ENCODE measurements at places on chromosomes 12 and 14.

DNA sequence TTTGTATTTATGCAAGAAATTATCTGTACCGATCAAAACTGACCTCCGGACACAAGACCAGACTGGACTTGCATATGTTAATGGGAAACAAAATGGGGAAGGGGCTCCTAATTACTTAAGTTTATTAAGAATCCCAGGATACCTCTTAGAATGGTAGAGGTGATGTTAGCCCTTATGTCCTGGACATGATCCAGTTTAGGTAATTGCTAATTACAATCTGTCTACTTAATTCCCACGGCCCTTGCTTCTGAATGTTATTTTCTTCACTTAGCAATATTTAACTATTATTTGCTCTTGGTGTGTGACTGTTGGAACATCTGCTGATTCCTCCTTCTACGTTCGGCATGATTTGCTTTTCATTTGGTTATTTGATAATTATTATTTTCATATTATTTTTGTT lies 644.0 kb downstream of the DIO2 start:
- no peak for DNase-seq

DNA sequence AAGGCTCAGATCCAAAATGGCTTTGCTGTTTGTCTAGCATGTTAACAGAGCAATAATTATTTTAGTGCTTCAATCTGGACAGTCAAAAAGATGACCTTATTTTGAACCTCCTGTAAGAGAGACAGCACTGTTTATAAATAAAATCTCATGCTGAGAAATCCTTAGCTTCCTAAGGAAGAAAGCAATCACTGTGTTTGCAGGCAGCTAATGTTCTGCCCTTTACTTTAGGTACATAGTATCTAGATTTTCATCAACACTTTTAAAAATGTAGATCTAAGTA lies 105.3 kb downstream of the PRKD1 start:
- DNase-seq = no peak

GRCh38 chr12:3380200-3381043 lies 110.6 kb upstream of the PRMT8 start:
- no peak for DNase-seq

GRCh38 chr14:95503365-95504134 lies 12.9 kb downstream of the SYNE3 start:
- DNase-seq = no peak

- DNase-seq = no peak
Observed at GRCh38 chr14:59751578-59751977, 119.0 kb downstream of the RTN1 start.

DNA sequence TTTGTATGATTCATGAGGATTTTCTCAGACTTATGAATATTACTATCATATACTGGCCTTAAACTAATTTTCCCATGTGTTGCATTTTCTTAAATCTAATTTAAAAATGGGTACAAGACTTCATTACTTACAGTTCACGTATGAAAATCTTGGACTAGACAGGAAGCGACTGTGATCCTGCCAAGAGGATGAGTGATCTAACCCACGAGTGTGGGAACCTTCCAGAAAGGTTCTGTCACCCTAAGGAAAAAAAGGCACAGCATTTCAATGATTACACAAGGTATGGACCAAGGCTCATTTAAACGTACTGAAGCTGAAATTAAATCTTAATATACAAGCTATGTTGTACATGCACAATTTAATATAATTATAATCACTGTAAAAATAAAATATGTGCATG lies 293.5 kb upstream of the DIO2 start:
- no peak for DNase-seq

GRCh38 chr14:68390741-68391140 lies 402.1 kb downstream of the ZFP36L1 start:
- DNase-seq = no peak

GRCh38 chr12:24153079-24153478 lies 203.6 kb upstream of the SOX5 start:
- DNase-seq = no peak

DNA sequence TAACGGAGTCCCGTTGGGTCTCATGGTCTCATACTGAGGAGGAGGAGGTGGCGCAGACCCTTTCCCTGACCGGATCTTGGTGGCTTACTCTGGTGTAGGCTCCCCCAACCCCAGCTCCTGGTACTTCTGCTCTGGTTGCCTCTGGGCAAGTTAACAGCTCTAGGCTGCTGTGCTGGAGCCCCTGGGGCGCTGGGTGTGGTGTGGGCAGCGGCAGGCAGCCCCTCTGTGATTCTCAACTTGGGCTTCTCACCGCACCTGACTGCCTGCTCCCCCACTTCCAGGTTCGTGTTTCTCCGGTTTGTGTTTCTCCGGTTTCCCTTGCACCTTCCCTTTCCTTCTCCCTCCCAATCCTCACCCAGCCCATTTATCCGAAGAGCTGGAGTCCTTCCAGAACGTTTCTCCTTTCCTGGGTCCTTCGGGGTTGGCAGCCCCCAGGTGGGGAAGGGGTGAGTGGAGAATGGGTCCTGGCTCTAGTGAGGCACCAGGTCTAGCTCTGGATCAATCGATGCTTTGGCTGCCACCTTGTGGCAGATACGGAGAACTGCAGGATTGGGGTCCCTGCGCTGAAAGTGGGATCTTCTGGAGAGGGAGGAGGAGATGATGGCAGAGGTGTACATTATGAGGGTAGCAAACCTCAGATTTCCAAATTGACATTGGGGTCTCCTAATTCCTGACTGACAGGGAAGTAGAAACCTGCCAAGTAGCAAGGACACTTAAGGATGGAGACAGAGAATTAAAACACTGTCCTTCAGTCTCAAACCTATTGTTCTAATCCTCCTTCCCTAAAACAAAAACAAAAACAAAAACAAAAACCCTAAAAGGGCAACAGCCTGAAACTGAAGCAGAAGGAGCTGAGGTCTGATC lies 8.3 kb downstream of the CISTR start:
- no peak for DNase-seq

GRCh38 chr12:131378176-131378842 lies 332.6 kb upstream of the SFSWAP start:
- no peak for DNase-seq

DNA sequence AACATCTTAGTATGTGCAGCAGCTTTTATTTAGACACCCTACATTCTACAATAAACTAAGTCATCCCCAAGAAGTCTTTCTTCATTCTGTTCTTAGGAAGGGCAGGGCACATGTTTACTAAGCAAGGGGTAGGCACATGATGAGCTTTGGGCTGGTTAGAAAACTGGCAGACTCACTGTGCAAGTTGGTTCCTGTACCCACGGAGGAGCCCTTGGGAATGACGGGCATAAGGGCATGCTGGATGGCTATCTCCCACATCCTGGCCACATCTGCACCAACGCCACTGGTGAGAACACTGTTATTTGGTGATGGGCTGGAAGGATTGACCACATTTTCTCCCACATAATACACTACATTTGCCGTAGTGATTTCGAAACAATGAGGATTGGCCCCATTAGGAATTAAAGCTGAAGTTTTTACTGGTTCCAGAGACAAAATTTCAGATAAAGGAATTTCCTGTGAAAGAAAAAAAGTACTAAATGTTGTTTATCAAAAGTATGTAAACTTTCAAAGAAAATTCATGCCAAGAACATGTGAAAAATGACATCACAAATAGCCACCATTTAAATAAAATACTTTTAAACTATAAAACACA lies 297.0 kb downstream of the PRKD1 start:
- DNase-seq = no peak

- DNase-seq = no peak
Observed at GRCh38 chr14:65237941-65238340, 135.6 kb upstream of the MAX start.

DNA sequence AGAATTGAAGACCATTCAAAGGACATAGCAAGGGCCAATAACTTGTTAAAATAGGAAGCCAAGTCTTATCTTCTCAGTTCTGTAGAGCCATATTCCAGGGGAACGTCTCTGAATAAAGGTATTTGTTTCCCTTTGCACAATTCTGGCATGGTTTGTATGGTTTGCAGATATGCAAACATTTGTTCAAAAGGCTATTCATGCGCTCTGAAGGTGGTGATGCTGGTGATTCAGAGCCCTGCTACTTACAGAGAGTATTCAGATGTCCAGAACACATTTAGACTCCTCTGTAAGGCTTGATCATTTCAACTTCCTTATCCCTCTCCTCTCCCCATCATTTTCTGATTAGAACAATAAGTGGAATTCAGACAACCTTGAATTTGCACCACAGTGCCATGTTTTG lies 35.9 kb downstream of the SLC4A8 start:
- DNase-seq = no peak

DNA sequence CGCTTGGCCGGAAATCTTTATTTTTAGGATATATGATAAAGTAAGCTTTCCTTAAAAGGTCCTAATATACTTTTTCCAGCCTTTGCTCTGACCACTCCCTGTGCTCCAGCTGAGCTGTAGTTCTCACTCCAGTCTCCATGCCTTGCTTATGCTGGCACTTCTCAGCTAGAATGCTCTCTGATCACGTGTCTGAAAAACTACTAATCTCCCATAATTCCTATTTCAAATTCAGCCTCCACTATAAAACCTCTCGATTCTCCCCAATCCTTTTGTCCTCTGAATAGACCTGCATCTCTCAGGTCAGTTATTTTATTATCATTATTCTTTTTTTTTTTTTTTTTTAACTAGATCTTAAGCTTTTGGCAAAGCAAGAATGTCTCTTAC lies 3.7 kb downstream of the BIN2 start:
- DNase-seq = no peak

DNA sequence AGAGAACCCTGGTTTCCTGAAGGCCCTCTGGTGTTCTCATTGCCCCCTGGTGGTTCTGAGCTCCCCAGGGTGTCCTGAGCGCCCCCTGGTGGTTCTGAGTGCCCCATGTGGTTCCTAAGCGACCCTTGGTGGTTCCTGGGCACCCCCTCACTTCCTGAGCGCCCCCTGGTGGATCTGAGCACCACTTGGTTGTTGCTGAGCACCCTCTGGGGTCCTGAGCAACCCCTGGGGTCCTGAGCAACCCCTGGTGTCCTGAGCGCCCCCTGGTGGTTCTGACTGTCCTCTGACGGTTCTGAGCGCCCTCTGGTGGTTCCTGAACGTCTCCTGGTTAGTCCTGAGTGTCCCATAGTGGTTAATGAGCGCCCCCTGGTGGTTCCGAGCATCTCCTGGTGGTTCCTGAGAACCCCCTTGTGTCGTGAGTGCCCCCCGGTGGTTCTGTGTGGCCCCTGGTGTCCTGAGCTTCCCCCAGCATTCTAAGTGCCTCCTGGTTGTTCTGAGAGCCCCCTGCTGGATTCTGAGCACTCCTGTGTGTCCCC lies 568.3 kb downstream of the TMEM121 start:
- no peak for DNase-seq

DNA sequence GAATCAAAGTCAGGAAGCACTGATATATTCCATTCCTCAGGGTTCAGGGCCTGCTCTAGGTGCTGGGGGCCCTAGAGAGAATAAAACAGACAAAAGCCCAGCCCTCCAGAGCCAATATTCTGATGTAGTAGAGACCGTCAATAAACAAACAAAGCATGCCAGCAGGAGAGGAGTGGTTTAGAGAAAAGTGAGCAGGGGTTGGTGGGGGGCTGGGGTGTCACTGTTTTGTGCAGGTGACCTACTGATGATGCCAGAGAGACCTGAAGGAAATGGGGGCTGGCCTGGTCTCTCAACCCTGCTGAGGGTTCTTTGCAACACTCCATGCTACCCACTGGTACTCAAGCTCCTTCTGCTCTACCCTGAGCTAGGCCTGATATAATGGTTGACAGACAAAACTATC lies 26.5 kb downstream of the IL26 start:
- DNase-seq = no peak

DNA sequence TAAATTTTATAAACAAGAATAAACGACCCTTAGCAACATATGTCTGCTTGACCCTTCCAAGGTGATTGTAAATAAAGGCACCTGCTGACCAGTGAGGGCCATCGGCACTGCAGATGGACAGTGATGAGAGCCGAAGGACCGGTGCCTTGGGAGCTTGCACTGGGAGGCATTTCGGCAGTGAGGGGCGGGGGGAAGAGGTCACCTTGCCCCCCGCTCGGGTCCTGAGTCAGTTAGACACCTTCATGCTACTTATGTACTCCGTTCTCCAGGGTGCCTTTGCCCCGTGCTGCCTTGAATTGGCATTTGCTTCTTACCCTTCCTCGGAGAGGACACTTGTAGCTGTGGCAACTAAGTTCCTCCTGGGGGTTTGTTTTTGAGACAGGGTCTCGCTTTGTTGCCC lies 23.0 kb downstream of the MMAB start:
- DNase-seq = no peak

Measured in fibroblast of the conjunctiva (primary cell).